ENCODE measurements at places on chromosomes 1 and 21.

DNA sequence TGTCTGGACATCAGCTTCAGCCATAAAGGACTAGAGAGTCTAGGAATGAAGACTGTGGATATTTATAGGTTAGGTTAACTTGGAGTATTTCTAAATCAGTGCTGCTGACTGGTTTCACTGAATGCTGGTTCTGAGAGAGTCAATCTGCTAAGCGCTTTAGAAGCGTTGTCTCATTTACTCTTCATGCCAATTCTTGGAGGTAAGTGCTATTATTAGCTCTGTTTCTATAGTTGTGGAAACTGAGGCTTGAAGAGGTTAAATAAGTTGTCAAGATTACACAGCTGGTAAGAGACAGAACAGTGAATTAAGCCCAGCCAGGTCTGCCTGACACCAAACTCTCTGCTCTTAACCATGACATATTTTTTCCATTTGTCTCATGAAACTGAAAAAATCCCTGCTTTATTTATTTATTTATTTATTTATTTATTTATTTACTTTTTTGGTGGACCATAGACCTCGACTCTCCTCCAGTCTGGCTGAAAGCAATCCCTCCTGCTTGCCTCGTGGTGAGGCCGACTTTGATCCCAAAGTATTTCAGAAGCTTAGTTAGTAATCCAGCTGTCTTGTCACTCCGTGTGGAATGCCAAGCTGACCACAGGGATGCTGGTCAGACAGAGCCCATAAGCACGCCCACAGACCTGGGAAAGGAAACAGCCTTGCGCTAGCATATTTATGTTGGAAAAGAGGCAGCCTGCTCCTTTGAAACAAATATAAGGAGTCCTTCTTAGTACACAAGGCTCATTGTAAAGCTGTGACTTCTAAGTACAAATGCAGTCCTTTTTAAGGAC, 16.9 kb downstream of the NTMT2 start:
- DNase-seq, result no peak

DNA sequence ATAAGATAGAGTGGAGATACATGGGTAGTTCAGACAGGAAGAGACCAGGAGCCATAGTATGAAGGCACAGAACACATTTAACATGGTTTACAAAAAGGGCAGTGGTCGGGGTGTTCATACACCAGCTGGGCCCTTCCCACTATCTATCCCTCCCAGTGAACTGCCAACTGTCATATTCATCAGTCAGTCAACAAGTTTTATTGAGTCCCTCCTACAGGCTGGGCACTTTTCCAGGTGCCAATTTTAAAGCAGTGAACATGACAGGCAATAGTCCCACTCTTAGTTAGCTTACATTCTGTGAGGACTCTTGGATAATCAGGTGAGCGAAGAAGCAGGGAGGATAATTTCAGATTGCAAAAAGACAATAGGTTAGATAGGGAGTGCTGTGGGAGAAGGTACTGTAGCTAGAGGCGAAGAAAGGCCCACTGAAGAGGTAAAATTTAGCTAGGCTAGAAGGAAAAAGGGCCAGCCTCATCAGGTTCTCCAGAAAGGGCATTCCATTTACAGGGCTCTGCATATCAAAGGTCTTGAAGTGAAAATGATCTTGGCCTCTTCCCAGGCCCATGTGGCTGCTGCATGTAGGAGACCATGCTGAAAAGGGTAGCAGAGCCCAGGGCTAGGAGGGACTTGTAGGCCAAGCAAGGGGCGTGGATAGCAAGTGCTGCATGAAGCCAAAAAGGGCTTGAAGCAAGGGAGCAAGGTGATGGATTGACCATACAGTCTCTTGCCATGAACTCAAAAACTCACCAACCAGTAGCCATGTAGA, 274.7 kb upstream of the SNX7 start:
- no peak for DNase-seq

GRCh38 chr1:238232084-238232710, 341.5 kb upstream of the ZP4 start:
- DNase-seq, result no peak

DNA sequence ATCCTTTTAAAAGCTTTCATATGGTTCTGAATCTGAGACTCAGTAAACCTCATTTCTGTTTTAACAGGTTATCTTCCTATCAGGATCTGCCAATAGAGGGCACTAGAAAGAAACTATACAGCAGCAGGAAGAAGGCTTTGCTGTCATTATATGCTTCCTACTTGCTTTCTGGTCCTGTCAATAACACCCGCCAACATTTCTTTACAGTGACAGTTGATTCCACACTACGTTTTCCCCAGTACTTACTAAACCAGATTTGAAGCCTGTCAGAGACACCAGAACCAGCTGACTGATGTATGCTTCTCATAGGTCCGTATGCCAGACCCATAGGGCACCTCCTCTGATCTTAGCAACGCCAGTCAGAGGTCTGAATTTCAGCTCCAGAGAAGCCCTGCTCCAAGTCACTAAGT, 341.0 kb upstream of the NEGR1 start:
- no peak for DNase-seq

- no peak for DNase-seq
These were observed 29.1 kb upstream of the KLF17 start for GRCh38 chr1:44089371-44090048.
